ENCODE measurements at places on chromosomes 2 and 18.

DNA sequence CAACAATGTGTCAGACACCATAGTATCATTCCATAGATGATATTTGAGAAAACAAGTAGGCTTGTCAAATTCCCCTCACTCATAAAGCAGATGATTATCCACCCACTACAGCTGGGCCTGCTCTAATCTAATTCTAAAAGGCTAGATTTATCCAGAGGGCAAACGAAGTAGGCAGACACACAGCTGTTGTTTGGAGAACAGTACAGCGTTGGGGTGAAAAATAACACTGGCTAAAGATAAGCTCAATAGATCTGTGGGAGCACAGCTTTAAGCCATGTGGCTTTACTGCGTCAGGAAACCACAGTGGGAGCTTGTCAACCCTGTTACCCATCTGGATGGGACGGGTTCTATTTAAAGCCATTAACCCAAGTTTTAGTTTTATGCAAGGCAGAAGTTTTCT, 48.9 kb upstream of the COBLL1 start:
- no peak for DNase-seq

GRCh38 chr2:207311316-207312005, 145.7 kb upstream of the KLF7 start:
- no peak for DNase-seq

DNA sequence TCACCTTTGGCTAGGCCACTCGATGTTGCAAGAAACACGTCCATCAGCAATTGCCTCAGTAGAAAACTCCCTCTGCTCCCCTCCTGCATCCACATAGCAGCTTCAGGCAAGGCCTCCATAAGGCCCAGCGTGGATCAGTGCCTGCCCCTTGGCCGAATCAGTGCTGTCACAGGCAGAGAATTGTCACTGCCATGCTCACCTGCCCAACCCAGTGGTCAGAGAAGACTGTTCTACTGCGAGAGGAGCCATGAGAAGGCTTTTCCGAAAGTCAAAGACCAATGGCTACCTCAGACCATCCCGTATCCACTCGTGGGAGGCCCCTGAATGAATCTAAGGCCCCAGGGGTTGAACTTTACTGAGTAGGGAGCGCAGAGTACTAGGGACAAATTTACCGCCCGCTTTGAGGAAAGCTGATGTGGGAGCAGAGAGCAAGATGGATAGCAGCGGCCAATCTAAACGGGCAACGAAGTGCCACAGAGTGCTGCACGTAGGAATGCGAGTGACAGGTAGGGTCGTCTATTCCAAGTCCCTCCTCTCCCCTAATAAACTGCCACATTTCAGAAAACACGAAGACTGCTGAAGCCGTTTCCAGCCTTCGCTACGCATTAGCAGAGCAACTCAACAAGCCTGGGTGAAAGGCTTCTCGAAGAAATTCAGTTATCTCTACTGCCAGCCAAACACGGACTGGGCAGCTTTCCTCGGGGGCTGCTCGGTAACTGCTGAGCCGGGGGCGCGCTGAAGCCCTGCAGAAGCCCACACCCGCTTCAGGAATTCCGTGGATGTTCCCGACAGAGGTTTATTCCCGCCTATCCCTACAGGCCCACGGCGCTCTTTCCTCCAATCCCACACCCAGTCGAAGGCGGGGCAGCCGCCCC, 968 bp upstream of the RALBP1 start:
- peak; percentile 75 for DNase-seq

GRCh38 chr2:36289731-36290130, 65.8 kb upstream of the CRIM1 start:
- DNase-seq: no peak

Data from GM23338 (cell line).